Urinary bladder (tissue), 4 donors: ENCODE measurements at places on chromosomes 2 and 18. TPM values are rescaled to one million over a fixed set of nuclear protein-coding genes. Genes with fewer than 3 reads are reported as not detected.

FAM124B gene
- total RNA-seq, result 13.1 TPM

STPG4 gene
- not detected for total RNA-seq

GRHL1 gene
- 15.9 TPM for total RNA-seq

CETN1 gene
- not detected for total RNA-seq

MALL gene
- 24.4 TPM for total RNA-seq

CIDEA gene
- 0.48 TPM for total RNA-seq

FMNL2 gene
- total RNA-seq, result 77.6 TPM

DSG1 gene
- 0.21 TPM for total RNA-seq

GALNT5 gene
- total RNA-seq, result 23.4 TPM

TUBA4B gene
- total RNA-seq, result not detected

MAP3K19 gene
- not detected for total RNA-seq

TMEM200C gene
- 2.2 TPM for total RNA-seq

SEC11C gene
- 11.1 TPM for total RNA-seq

HAAO gene
- total RNA-seq, result 10.6 TPM

TCF23 gene
- total RNA-seq, result 0.85 TPM

SKOR2 gene
- total RNA-seq, result not detected

IL1RL2 gene
- total RNA-seq, result 0.90 TPM

CCDC150 gene
- total RNA-seq, result 9.8 TPM

CCDC121 gene
- total RNA-seq, result 11.1 TPM

CYP27A1 gene
- total RNA-seq, result 10.3 TPM

GKN2 gene
- total RNA-seq, result not detected

ASIC4 gene
- total RNA-seq, result 0.32 TPM

POLR1A gene
- total RNA-seq, result 11.5 TPM

ACOXL gene
- total RNA-seq, result 6.2 TPM

REG3A gene
- total RNA-seq, result not detected

OTOF gene
- 0.32 TPM for total RNA-seq

SOCS6 gene
- 40.1 TPM for total RNA-seq

PROKR1 gene
- total RNA-seq, result 0.69 TPM

GLI2 gene
- total RNA-seq, result 11.3 TPM

ECEL1 gene
- 0.21 TPM for total RNA-seq

ANO7 gene
- 0.58 TPM for total RNA-seq

ZNF521 gene
- total RNA-seq, result 58.3 TPM

EVX2 gene
- total RNA-seq, result 1.9 TPM

REEP1 gene
- 21.9 TPM for total RNA-seq

AOX1 gene
- 6.0 TPM for total RNA-seq

PAX8 gene
- 0.26 TPM for total RNA-seq

CRYBA2 gene
- not detected for total RNA-seq

MYCN gene
- total RNA-seq, result 3.3 TPM

TMEM169 gene
- total RNA-seq, result 0.85 TPM

HOXD12 gene
- total RNA-seq, result 2.2 TPM

KIAA2012 gene
- total RNA-seq, result 0.16 TPM

MOCOS gene
- total RNA-seq, result 0.95 TPM

GULP1 gene
- 119 TPM for total RNA-seq

POMC gene
- total RNA-seq, result 1.5 TPM

PRKRA gene
- 63.9 TPM for total RNA-seq

TMEM163 gene
- 1.6 TPM for total RNA-seq

ACVR1C gene
- 0.37 TPM for total RNA-seq

CARF gene
- 28.5 TPM for total RNA-seq

CRYGC gene
- total RNA-seq, result not detected

TMEM178A gene
- total RNA-seq, result 5.2 TPM

PPP4R1 gene
- total RNA-seq, result 174 TPM

CHCHD5 gene
- total RNA-seq, result 3.4 TPM

MAP3K2 gene
- total RNA-seq, result 61.3 TPM

AQP12B gene
- total RNA-seq, result not detected

SLC38A11 gene
- 0.85 TPM for total RNA-seq

DUSP28 gene
- 2.8 TPM for total RNA-seq

IL1F10 gene
- total RNA-seq, result not detected

ALPP gene
- total RNA-seq, result not detected

COBLL1 gene
- total RNA-seq, result 51.8 TPM
